Mucosa of descending colon (tissue), 3 donors: ENCODE measurements at places on chromosomes 12 and 14. TPM values are rescaled to one million over a fixed set of nuclear protein-coding genes. Genes with fewer than 3 reads are reported as not detected.

DNA sequence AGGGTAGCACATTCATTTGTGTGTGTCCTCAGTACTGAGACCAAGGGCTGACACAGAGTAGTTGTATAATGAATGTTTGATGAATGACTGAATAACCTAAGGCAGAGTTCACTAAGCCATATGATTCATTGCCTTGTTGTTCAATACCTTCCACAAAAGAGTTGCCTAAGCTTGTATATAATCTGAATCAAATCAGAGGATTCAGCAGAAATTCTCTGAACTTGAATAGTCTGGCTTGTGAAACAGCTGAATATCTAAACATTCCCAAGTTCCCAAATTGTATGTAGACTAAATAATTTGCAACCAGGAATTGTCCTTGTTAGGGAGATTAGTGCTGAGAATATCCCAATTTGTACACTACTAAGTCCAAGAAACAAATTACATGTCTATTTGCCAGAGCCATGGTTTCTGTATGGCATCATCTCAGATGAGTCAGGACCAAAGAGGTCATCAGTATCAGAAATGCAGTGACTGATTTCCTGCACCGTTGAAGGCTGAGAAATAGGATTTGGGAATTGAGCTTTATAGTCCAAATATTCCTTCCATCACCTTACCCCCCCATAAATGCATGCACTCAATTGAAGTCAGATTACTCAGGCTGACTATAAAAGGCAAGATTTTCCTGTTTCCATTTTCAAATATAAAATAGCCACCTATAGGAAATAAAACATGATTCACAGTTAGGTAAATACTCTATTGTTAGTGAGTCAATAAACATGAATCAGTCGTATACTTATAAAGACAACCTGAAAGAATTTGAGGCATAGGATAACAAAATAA is 168.7 kb downstream of the PHLDA1 start:
- no peak for DNase-seq

DNA sequence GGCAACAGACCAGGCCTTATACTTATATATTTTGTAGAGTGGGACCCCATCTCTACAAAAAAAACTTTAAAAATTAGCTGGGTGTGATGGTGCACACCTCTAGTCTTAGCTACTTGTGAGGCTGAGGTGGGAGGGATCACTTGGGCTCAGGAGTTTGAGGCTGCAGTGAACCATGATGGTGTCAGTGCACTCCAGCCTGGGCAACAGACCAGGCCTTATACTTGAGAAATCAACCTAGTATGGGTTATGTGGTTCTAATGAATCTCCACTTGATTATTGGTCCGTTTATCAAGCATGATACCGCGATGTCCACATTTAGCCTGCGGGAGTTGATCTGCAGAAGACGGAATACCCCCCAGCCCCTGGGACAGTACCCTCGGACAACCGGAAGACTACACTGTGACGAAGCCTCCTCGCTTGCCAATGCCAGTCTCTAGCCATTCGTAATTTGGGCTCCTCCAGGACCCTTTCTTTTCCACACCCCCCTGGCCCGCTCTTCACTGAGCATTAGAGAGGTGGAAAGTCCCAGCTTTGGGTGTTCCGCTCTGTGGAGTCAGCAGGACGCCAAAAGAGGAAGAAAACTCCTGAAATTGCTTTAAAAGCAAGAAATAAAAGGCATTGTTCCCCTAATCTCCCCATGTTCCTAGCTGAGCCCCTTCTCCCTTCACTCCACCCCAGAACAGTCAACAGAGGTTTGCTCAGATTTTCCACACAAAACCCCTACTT is 19.4 kb downstream of the LTBP2 start:
- DNase-seq, result no peak

- DNase-seq, result no peak
Observed at GRCh38 chr12:41935911-41936310, 208.8 kb downstream of the GXYLT1 start.

GRCh38 chr12:121786440-121786825 is 7.1 kb downstream of the RHOF start:
- peak; percentile 65 for DNase-seq

- DNase-seq, result no peak
Observed at GRCh38 chr12:48857278-48857994, 5.5 kb upstream of the DDX23 start.

DNA sequence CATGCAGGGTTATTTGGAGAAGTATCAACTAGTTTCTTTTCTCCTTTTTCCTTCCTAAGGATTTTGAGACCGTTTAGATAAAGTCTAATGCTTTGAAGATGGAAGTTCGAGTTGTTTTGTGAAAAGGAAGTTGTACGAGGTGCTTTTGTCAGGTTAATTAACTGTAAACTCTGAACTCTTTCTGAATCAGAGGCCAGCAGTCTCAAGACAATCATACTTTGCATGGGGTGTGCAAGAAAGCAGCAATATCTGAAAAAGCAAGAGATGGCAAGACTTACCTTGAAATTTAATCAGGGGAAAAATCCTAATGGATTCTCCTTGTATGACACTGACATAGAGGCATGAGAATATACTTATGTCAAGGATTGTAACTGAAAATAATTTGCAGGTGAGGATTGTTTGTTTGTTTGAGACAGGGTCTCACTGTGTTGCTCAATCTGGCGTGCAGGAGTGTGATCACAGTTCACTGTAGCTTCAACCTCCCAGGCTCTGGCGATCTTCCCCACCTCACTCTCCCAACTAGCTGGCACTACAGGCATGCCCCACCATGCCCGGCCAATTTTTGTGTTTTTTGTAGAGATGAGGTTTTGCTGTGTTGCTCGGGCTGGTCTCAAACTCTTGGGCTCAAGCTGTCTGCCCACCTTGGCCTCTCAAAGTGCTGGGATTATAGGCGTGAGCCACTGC is 170.2 kb upstream of the HMGA2 start:
- no peak for DNase-seq

GRCh38 chr12:104520242-104520900 is 63.6 kb downstream of the CHST11 start:
- no peak for DNase-seq

DBX2 gene
- total RNA-seq, result not detected
